Left colon (tissue), 2 donors: ENCODE measurements at places on chromosomes 4 and X.

DNA sequence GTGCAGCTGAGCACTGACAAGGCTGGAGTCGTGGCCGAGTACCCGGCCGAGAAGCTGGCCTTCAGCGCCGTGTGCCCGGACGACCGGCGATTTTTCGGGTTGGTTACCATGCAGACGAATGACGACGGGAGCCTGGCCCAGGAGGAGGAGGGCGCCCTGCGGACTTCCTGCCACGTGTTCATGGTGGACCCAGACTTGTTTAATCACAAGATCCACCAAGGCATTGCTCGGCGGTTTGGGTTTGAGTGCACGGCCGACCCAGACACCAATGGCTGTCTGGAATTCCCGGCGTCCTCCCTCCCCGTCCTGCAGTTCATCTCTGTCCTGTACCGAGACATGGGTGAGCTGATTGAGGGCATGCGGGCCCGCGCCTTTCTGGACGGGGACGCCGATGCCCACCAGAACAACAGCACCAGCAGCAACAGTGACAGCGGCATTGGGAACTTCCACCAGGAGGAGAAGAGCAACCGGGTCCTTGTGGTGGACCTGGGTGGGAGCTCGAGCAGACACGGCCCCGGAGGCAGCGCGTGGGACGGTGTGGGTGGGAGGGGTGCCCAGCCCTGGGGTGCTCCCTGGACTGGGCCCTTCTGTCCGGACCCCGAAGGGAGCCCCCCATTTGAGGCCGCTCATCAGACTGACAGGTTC is 24.3 kb downstream of the RGS12 start:
- no peak for DNase-seq

- DNase-seq, result no peak
These were observed 22.3 kb downstream of the INPP4B start for GRCh38 chr4:142823796-142824195.

GRCh38 chrX:107559506-107559905 is 68.8 kb upstream of the PRPS1 start:
- no peak for DNase-seq

- no peak for DNase-seq
These were observed 79.8 kb upstream of the SMARCAD1 start for GRCh38 chr4:94127707-94128328.

GRCh38 chr4:170675568-170676262 is 586.0 kb upstream of the AADAT start:
- DNase-seq, result no peak

DNA sequence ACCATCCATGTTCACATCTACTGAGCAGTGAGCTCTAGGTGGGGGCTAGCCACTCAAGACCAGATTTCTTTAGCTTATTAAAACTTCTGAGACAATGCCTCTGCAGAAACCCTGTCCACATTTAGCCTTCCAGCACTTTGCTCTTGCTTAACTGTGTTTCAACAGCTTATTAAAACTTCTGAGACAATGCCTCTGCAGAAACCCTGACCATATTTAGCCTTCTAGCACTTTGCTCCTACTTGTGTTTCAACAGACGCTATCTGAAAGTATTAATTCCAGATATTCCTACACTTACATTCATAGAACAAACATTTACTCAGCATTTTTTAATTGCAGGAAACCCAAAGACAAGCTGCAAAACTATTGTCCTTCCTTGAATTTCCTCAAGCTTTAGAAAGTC is 91.9 kb downstream of the SEL1L3 start:
- no peak for DNase-seq

DNA sequence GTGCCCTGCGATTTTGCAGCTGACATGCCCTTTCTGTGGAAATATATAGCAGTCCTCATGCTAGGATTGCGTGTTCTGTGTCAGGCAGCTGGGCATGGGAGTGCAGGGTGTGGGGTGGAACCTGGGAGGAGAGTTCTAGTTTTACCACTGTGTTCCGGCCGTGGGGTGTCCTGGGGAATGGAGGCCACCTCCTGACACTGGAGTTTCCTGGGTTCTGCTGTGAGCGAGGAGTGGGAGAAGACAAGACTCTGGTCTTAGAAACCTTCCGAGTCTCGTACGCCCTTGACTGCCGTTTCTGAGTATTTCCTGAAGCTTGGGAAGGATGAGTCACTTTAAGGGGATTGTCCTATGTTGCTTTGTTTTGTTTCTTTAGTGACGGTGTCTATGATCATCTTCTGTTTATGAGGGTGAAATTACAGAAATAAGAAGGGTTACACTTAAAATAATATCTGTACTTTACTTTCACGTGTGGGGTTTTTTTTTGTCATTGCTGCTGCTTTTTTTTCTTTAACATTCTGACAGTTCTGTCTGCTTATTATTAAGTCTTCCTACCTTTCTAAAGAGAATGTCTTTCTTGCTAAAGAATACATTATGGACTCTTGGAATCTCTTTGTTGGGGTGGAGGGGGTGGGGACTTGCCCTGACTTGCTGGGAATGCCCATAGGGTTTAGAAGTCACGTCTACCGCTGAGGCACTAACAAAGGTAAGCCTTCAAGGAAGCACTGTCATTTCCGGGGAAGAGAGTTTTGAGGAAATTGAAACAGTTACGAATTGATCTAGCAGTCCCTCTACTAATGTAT is 19.1 kb downstream of the CD99 start:
- DNase-seq, result no peak

DNA sequence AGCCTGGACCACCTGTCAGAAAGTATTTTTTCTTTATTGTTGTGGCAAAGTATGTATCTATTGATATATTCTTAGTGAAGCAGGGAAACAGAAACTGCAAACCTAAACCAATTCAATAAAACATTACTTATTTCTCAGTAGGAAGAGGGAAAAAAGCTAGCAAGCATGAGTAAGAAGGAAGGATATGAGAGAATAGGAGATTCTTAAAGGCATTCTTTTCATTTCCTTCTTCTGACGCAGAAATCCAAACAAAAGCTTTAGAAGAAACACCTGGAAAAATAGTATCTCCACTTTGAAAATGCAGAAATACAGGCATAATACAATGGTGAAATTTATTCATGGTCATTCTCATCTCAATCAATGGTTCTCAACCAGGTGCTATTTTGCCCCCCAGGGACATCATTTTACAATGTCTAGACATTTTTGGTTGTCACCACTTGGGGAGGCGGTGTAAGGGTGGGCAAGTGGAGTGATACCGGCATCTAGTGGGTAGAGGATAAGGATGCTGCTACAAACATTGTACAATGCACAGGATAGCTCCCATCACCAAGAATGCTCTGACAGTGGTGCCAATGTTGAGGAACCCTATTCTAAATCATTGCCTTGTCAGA is 21.7 kb upstream of the ATXN3L start:
- no peak for DNase-seq

DNA sequence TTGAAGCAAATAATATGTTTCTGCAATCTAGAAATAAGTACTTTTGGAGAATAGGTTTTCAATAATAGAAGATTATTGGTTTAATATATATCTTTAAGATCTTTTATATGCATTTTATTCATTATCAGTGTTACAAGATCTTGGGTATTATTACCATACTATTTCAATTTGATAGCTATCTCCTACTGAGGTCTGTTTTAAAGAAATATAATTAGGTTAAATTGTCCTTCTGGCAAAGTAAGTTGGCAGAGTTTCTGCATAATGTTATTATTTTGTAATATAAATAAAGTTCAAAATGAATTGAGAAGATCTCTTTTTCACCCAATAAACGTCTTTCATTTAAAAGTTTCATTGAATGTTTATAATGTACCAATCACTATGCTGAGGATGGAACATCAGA is 443.7 kb downstream of the FAT4 start:
- DNase-seq, result no peak

- DNase-seq, result no peak
These were observed 41.8 kb downstream of the UGT2B28 start for GRCh38 chr4:69322055-69322454.

GRCh38 chr4:2085496-2085901 is 26.4 kb downstream of the NAT8L start:
- DNase-seq, result no peak

DNA sequence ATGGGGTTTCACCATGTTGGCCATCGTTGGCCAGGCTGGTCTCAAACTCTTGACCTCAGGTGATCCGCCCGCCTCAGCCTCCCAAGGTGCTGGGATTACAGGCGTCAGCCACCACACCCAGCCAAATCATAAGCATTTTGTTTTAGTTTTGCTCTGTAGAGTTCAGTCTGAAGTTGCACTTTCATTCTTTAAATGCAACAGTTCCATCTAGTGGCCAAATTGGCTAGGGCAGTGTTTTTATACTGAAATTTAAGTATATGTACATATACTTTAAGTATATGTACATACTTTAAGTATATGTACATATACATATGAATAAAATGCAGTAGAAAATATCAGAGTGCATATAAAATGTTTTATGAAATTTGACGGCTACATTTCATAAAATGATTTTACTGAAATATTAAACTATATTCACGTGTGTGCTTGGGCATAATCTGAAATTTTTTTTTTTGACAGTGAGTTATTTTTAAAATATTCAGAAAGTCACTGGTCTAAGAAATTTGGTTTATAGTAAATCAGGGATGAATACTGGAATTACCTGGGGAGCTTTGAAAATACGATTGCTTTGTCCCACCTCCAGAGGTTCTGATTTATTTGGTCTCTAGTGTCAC is 145.5 kb downstream of the NWD2 start:
- peak; percentile 30 for DNase-seq

DNA sequence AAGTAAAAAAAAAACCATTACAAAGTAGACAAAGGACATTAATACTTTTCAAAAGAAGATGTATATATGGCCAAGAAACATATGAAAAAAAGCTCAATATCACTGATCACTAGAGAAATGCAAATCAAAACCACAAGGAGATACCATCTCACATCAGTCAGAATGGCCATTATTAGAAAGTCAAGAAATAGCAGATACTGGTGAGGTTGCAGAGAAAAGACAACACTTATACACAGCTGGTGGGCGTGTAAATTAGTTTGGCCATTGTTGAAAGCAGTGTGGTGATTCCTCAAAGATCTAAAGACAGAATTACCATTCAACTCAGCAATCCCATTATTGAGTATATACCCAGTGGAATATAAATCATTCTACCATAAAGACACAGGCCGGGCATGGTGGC is 39.3 kb downstream of the TASL start:
- no peak for DNase-seq

DNA sequence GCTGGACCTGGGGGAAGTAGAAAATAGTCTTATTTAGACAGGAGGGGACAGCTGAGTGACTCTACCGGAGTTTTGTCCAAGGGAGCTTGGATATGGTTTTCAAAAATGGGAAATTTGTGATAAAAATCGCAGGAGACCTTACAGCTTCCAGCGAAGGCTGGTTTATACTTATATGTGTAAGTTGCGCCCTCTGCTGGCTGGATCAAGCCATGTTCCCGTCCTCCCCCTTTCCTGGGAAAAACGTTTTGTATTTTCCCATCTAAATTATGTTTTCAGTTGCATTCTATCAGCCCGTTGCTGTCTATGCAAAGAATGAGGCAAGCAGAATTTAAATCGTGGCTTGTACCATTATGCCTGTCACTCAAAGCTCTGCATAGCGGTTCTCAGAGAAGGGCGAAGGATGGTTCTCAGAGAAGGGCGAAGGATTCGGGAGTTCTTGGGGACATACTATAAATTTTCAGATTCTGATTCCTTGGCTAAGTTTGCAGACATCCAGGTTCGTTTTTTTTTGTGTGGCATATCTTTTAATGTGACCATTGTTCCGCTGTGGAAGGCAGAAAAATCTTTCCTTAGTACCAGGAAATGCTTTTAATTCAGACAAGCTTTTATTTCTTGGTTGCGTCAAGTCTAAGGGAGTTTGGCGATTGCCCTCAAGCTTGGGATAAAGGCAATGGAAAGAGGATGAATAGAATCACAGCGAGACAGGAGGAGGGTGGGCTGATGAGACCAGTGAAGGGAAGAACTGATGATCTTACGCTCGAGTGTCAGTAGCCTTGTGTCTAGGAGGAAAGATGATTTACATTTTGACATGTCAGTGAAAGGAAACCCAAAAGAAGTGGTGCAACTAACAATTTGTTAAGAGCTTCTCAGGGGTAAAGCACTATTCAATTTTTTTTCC is 128.5 kb upstream of the ARX start:
- DNase-seq, result peak; percentile 29

GRCh38 chr4:6902318-6903042 is 7.1 kb upstream of the TBC1D14 start:
- no peak for DNase-seq

DNA sequence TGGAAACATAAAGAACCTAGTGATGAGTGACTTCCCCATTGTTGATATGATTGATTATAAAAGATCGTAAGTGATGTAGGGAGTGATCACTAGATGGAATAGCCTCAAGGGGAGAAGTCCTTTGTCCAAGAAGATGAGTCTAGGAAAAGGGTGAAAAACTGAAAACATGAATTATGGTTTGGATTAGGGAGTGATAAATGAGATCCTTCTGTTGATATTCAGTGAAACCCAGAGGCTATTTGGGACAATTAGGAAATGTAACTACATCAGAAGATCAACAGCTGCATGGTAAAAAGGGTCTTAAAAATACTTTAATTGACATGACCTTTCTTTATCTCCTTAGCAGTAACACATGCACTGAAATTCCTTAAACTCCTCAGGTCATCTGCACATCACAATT is 124.0 kb upstream of the UNC5C start:
- no peak for DNase-seq

DNA sequence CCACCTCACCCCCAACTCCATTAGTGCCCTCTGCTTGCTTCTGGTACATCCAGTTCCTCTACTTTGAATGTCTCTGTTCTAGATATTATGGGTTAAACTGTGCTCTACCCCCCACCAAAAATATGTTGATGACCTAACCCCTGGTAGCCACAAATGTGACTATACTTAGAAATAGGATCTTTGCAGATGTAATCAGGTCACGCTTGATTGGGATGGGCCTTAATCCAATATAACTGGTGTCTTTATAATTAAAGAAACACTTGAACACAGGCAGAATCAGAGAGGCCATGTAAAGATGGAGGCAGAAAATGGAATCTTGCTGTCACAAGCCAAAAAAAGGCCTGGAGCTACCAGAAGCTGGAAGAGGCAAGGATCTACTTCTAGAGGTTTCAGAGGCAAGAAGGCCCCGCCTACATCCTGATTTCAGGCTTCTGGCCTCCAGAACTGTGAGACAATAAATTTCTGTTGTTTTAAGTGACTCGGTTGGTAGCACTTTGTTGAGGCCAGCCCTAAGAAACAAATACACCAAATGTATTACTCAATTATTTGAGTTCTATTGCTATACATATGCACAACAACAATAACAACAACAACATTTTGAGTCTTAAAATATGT is 220.0 kb downstream of the PPP3CA start:
- no peak for DNase-seq
